ENCODE measurements at places on chromosomes 13 and 19.

DNA sequence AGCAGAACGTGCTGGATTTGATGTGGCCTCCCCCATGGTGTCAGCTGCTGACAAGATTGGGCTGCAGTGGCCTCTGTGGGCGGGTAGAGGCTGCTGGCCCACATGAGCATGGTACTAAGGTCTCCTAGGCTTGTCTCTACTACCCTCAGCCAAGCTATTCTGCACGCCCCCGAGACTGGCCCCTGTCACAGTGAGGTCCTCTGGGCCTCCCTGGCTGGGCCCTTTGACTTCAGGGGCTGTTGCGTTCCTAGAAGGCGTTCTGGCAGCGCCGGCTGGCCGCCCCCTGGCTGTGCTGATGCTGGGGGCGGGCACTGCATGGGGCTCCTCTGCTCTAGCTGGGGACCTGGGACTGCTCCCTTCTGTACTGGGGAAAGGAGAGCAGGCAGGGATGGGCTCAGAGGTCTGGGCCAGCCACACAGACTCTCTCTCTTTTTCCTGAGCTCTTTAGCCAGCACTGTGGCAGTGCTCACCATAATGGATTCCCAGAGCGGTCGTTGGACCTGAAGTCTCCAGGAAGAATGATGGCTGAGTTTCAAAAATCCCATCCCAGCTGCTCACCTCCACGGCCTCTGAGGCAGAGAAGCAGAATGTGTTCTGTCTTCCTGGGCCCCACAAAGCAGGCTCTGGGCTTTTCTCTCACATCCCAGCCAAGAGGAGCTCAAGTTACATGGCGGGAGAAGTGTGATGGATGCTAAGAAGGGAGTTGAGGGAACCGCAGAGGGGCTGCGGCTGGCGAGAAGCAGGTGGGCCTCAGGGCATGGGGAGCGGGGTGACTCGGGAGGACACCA, 32.3 kb downstream of the TSSK6 start:
- no peak for DNase-seq

GRCh38 chr13:82062772-82063171, 1721.8 kb upstream of the SPRY2 start:
- no peak for DNase-seq

GRCh38 chr13:30665638-30666037, 47.9 kb downstream of the USPL1 start:
- DNase-seq: no peak

- no peak for DNase-seq
Measured at GRCh38 chr19:3374369-3375112, 8.2 kb downstream of the NFIC start.

DNA sequence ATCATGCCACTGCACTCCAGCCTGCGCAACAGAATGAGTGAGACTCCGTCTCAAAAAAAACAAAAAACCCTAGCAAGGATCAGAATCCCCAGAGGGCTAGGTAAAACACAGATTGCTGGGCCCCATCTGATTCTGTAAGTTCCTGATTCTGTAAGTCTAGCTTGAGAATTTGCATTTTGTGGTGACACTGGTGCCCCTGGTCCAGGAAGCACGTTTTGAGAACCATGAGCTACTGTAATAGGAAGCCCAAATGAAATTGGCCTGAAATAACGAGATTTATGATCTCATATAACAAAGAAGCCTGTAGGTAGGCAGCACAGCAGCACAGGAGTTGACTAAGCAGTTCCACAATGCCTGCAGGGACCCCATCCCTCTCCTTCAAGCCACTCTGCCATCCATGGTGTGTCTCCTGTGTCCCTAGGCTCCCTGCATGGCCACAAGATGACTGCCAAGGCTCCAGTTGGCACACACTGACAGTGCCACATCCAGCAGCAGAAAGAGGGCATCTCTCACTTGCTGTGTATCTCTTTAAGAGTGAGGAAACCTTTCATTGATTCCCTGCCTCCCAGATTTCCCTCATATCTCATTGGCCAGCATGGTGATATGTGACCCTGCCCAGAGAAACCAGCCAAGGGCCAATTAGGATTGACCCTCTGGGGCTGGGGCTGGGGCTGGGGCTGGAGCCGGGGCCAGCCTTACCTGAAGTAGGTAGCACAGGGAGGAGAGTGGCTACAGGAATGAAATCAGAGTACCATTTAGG, 21.7 kb downstream of the SIPA1L3 start:
- no peak for DNase-seq

- no peak for DNase-seq
Measured at GRCh38 chr13:75010941-75011340, 471.0 kb downstream of the TBC1D4 start.

DNA sequence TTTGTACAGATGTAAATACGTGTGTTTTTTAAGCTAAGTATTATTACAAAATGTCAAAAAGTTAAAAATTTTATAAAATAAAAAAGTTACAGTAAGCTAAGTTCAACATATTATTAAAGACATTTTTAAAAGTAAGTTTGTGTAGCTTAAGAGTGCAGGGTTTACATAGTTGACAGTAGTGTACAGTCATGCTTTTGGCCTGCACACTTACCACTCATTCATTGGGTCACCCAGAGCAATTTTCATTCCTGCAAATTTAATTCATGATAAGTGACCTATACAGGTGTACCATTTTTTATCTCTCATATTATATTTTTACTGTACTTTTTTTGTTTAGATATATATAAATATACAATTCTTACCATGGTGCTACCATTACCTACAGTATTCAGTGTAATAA, 769.9 kb upstream of the SLITRK6 start:
- DNase-seq: no peak

DNA sequence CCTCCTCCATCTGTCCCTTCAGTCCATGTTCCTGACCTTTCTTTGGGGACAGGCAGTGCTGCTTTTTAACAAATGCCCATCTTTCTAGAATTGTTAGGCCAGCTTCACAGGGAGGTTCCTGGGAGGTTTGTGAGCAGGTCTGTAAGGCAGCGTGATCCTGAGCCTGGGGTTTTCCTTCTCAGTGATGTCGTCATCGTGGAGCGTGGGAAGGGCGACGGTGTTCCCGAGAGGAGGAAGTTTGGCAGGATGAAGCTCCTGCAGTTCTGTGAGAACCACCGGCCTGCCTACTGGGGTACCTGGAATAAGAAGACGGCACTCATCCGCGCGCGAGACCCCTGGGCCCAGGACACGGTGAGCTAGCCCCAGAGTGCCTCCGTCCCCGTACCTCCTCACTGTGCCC, 26.8 kb downstream of the CHAF1A start:
- DNase-seq: no peak
